Renal cortical epithelial cell (primary cell): ENCODE measurements at places on chromosomes 16 and 17. TPM values are rescaled to one million over a fixed set of nuclear protein-coding genes. Genes with fewer than 3 reads are reported as not detected.

The WNT9B gene
- total RNA-seq = 5.0 TPM in 1 of 2 replicates, not detected in the other

DNA sequence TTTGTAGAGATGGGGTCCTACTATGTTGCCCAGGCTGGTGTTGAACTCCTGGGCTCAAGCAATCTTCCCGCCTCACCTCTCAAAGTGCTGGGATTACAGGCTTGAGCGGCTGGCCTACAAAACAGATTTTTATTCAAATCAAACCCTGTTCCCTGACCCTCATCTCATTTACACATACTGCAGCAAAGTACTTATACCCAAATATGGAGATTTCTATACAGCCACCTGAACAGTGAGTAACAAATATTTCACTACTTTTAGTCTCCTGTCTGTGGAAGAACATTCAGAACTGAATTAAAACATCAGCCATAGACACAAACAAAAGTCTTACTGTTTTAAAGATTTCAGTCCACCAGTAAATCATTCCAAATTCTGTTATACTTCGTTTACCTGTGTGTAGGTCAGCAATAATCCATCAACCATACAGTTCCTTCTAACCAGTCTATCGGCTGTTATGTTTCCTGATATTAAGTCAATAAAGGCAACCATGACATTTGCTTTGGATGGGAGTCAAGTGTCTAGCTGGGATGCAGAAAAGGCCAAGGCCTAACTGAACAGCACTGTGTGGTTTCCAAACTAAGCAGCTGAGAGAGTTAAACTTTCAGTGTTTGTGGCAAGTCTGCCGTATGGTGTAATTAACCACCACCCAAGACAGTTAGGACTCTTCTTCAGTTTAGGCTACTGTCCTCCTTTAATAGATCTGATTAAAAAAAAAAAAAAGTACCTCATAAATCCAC, 22.3 kb downstream of the ERN1 start:
- DNase-seq = peak; percentile 43

DNA sequence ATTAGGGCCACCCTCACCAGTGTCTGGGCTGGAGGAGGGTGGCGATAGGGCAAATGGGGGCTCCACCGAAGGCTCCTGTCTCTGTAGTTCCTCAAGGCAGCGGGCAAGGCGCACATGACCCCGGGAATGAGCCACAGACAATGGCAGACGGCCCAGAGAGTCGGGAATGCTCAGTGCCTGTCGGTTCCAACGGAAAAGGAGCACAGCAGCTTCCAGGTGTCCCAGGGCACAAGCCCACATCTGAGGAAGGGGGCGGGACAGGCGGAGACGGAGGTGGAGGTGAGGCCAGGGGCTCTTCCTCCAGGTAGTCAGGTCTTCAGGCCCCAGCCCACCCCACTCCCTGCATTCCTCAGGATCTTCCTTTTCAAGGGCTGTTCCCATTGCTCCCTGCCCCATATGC, 5.1 kb upstream of the SPAG7 start:
- no peak for DNase-seq

The PPY gene
- total RNA-seq = not detected in 2 replicates

The DDX5 gene
- 235 and 745 TPM in 2 replicates for total RNA-seq

The TNK1 gene
- total RNA-seq = 3.6 and 8.0 TPM in 2 replicates

- DNase-seq = no peak
Measured at GRCh38 chr16:57036945-57037344, 47.6 kb downstream of the NLRC5 start.

The SLC47A2 gene
- total RNA-seq = 0.55 TPM in 1 of 2 replicates, not detected in the other

DNA sequence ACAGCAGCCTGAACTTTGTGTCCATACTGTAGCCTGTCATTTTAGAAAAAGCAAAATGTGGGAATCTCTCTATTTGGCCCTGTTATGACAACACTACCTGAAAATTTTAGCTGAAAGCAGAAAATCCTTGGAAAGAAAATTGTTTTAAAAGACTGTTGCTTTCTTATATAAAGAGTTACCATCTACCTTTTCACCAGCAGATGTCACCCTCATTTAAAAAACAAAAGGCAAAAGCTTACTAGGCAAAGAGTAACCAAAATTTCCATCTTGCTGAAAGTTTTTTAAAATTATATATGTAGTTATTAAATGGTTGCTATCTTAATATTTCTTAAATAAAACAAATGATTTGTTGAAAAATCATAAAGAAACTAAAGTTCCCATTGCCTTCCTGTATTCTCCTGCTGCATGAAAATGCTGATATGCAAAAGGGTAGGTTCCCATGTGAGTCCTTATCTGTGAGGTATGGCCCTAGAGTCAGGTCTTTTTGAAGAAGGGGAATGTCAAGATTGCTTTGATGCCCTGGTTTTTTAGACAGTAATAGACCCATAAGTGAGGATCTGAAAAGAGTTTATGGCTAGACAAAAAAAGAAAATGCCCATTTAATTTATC, 61.0 kb downstream of the TNRC6C start:
- peak; percentile 52 for DNase-seq

The KRT9 gene
- not detected in 2 replicates for total RNA-seq

GRCh38 chr17:18226284-18226945, 980 bp downstream of the LLGL1 start:
- no peak for DNase-seq

GRCh38 chr17:28474111-28474531, 677 bp downstream of the SLC13A2 start:
- no peak for DNase-seq

- DNase-seq = no peak
Measured at GRCh38 chr16:74188856-74189255, 107.8 kb upstream of the PSMD7 start.

The IGFALS gene
- 0.05 TPM in 1 of 2 replicates, not detected in the other for total RNA-seq

GRCh38 chr16:58542291-58542690, 27.0 kb downstream of the SETD6 start:
- DNase-seq = no peak

The RETREG3 gene
- total RNA-seq = 64.3 and 99.0 TPM in 2 replicates

GRCh38 chr16:26983426-26983825, 83.3 kb upstream of the C16orf82 start:
- peak; percentile 14 for DNase-seq

The LGALS9 gene
- total RNA-seq = 2.3 and 6.1 TPM in 2 replicates

The ARHGAP44 gene
- total RNA-seq = 1.0 and 1.3 TPM in 2 replicates

The SLC22A31 gene
- total RNA-seq = 0.35 TPM in 1 of 2 replicates, not detected in the other

GRCh38 chr16:49545741-49546448, 172.3 kb downstream of the C16orf78 start:
- DNase-seq = no peak

- DNase-seq = no peak
Measured at GRCh38 chr16:80208743-80209142, 332.1 kb upstream of the DYNLRB2 start.

The AHSP gene
- total RNA-seq = not detected in 2 replicates

DNA sequence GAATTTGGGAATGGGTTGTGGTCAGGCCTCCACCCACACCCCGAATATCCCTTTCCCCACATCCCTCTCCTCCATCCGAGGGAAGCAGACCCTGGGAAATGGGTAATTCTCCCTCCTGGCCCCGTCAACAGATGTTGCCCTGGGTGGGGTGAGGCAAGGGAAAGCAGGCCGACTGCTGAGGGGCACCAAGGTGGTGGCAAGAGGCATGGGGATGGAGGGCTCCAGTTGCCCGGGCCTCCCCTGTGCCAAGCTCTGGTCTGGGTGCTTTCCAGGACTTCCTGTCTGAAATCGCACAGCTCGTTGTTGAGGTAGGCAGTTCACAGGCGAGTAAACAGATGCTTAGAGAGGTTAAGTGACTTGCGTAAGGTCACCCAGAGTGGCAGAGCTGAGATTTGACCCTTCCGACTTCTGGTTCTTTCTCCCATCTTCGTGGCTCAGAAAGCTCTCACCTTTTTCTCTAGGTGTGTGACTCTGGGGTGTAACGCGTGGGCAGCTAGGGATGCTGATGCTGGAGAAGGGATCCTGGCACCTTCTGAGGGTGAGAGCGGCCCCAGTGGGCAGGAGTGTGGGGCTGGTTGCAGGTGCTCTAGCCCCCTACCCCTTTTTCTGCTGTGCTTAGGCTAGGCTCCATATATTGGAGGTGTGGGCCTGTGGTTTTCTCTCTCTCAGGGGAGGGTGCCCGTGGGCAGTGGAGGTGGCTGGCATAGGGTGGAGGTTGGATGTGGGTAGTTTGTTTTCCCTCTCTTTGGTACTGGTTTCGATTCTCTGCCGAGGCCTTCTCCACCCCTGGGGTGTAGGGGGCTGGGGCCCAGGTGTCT, 17.2 kb downstream of the RARA start:
- DNase-seq = peak; percentile 45

DNA sequence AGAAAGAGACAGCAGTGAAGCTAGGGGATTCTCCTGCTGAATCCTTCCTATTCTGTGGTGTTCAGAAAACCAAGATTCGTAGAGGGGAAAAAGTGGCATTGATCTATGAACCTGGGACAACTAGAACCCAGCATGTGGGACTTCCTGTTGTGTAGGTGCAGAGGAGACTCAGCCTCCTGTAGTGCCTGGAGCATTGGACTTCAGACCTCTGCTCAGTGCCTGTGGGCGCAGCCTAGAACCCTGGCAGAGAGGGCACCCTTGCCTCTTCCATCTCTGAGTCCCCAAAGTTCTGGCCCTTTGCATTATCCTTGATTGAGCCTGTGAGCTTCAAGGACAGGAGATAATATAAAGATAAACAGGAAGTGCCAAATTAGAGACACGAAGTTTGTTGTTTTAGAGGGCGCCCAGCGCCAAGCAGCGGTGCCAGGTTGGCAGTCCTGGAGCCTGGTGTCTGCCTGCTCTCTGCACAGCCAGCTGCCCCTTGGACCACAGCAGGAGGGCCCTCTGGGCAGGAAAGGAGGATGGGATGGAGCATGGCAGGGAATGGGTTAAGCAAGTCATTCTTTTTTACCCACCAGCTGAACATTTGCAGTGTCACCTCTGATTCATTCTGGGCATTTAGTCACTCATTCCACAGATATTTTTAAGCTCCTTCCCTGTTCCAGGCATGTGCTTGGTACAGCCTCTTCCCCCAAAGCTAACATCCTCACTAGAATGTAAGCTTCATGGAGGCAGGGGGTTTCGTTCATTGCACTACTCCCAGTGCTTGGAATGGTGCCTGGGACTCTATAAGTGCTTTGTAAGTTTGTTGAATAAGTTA, 11.9 kb upstream of the SP6 start:
- DNase-seq = peak; percentile 87

The HSPB9 gene
- total RNA-seq = not detected in 2 replicates

GRCh38 chr17:67829331-67829730, 4.0 kb downstream of the BPTF start:
- DNase-seq = peak; percentile 59

DNA sequence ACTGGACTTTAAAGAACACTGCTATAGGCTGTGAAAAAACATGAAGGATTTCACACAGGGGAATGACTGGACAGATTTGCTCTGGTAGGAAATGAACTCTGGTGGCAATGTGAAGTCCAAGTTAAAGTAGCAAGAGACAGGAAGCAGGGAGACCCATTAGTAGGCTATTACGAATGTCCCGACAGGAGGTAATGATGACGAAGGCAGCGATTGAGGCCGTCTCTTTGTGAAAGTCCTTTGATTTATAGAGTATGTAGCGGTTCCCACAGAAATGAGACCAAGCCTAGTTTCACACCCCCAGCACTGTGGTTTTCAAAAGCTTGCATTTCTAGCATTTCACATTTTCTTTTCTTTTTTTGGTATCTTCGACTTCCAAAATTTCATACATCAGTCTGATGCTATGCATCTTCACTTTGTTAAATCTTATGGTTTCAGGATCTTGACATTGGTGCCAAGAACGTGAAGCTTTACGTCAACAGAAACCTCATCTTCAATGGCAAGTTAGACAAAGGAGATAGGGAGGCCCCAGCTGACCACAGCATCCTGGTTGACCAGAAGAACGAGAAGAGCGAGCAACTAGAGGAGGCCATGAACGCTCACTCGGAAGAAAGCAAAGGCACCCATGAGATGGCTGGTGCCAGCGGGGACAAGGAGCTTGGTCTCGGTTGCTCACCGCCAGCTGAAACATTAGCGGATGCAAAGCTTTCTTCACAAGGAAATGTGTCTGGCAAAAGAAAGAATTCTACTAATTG, 189.8 kb downstream of the KATNIP start:
- DNase-seq = no peak

The SMTNL2 gene
- under 0.01 and 16.1 TPM in 2 replicates for total RNA-seq

The BICDL2 gene
- total RNA-seq = 0.30 and 8.3 TPM in 2 replicates

The C16orf86 gene
- 4.6 and 11.1 TPM in 2 replicates for total RNA-seq

GRCh38 chr17:8869114-8869815, 1.8 kb upstream of the PIK3R6 start:
- DNase-seq = no peak

DNA sequence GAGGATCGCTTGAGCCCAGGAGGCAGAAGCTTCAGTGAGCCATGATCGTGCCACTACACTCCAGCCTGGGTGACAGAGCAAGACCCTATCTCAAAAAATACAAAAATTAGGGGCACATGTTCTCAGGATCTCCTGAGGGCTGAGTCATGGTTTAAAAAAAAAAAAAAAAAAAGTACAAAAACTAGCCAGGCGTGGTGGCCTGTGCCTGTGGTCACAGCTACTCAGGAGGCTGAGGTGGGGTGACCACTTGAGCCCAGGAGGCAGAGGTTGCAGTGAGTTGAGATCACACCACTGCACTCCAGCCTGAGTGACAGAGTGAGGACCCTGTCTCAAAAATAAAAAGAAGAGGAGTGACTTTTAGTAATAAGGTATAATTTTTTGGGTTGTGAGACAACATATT, 16.9 kb downstream of the BLMH start:
- DNase-seq = peak; percentile 77

The CPHXL2 gene
- total RNA-seq = not detected in 2 replicates

DNA sequence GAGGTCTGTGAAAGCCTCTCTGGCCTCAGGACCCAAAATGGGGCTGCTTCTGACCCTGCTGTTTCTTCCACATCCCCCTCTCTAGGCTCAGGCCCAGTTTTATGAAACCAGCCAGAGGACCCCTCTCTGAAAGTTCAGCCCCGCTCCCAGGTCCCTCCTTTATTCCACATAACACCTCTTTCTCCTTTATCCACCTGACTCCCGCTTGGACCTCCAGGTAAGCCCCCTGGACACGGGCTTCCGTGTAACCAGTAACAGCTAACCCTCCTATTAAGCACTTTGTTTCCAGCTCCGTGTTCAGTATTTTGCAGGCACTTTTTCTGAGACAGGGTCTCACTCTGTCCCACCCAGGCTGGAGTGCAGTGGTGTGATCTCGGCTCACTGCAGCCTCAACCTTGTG, 37.4 kb downstream of the PSME3IP1 start:
- DNase-seq = no peak

The TBC1D3H gene
- not detected in 2 replicates for total RNA-seq

DNA sequence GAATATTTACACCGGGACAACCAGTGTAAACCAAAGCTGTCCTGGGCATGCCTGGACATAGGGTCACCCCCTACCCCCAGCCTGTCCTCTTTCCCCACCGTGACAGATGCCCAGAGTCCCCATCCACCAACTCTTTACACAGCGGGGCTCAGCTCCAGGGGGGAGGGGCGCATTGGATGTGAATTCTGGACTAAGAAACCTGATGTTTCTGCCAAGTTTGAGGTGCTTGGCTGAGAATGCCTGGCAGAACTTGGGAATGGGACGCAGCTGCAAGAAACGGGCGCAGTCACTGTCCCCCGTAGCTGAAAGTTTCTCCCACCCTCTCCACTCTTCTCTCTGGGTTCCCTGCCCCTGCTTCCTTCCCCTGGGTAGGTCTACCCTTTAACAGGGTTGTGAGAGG, 68.0 kb upstream of the CDC42EP4 start:
- DNase-seq = no peak

DNA sequence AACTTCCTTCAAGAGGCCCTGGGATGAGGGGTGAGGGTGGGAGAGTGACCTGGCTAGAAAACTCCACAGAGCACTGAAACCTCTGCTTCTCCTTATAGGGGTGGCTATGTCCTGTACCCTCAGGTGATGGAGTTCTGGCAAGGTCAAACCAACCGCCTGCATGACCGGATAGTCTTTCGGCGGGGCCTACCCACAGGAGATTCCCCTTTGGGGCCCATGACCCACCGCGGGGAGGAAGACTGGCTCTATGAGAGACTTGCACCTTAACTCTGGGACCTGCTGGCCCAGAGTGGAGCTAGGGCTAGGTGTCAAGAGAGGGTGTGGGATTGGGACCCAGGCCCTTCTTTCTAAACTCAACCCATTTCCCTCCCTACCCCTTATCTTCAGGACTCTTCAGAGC, 5.1 kb downstream of the PNPO start:
- no peak for DNase-seq
